ENCODE measurements at places on chromosomes 11 and 22. TPM values are rescaled to one million over a fixed set of nuclear protein-coding genes. Genes with fewer than 3 reads are reported as not detected.

Gene CYP2R1
- 11.1 TPM for total RNA-seq

Gene FANCF
- 15.4 TPM for total RNA-seq

Gene HORMAD2
- total RNA-seq, result not detected

Gene PAAF1
- 11.9 TPM for total RNA-seq

Gene AIFM3
- 0.33 TPM for total RNA-seq

Gene SCUBE2
- total RNA-seq, result 3.4 TPM

Gene KRTAP5-2
- not detected for total RNA-seq

Gene C22orf39
- total RNA-seq, result 13.9 TPM

Gene OR8G1
- not detected for total RNA-seq

Gene JHY
- 1.7 TPM for total RNA-seq

Gene UBQLN3
- not detected for total RNA-seq
